Testis (tissue), 5 donors: ENCODE measurements at places on chromosomes 11 and 22. TPM values are rescaled to one million over a fixed set of nuclear protein-coding genes. Genes with fewer than 3 reads are reported as not detected.

INPPL1 gene
- total RNA-seq = 132 TPM

ZBTB16 gene
- total RNA-seq = 88.5 TPM

- H3K27me3 ChIP-seq = no peaks in the 10 kb centered on the region
- DNase-seq = peak; percentile 32
- H3K36me3 ChIP-seq = no peaks in the 10 kb centered on the region
- H3K4me3 ChIP-seq = no peak overlapping the region
Observed at GRCh38 chr11:47259232-47259977, 1.6 kb downstream of the NR1H3 start.

DNA sequence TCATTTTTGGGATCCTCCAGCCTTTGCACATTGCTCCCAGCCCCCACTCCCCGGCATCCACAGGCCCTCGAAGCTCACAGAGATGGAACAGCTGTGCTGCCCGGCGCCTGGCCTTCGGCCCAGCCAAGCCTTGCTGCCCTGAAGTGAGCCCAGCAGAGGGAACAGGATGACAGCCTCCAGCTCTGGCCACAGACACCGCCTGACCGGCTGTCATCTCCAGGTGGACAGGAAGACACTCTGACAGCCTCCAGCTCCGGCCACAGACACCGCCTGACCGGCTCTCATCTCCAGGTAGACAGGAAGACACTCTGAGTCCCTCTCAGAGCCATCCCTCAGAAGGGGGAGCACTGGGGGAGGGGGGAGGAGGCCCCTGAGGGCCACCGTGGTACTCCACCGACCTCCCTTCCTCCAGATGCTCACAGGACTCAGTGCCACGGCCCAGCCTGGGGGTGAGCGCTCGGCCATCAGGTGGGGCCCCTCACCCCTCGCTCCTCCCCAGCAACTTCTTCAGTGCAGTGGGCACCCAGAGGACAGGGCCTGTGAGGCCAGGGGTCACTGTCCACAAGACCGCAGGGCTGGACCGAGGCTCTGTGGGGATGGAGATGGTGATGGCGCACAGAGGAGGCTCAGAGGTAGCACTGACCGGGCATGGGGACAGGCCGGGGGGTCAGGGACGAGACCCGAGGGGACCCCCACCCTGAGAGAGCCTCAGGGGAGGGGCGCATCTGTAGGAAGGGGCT lies 58.6 kb downstream of the BRD1 start:
- DNase-seq = peak; percentile 29
- no peak overlapping the region for H3K4me3 ChIP-seq
- no peaks in the 10 kb centered on the region for H3K4me1 ChIP-seq
- H3K36me3 ChIP-seq = no peaks in the 10 kb centered on the region

RTN4R gene
- total RNA-seq = 6.1 TPM

KMT2A gene
- total RNA-seq = 107 TPM

LRRC4C gene
- total RNA-seq = 0.16 TPM

GLB1L3 gene
- 15.6 TPM for total RNA-seq

- H3K36me3 ChIP-seq = no peaks in the 10 kb centered on the region
- no peak overlapping the region for H3K27ac ChIP-seq
Observed at GRCh38 chr22:36728505-36728904, 25.0 kb upstream of the CACNG2 start.

CCDC81 gene
- total RNA-seq = 5.3 TPM

- no peak overlapping the region for H3K27ac ChIP-seq
- no peaks in the 10 kb centered on the region for H3K4me1 ChIP-seq
- no peak for DNase-seq
- no peaks in the 10 kb centered on the region for H3K27me3 ChIP-seq
- H3K4me3 ChIP-seq = no peak overlapping the region
Observed at GRCh38 chr11:100709233-100709957, 22.3 kb downstream of the ARHGAP42 start.

- no peaks in the 10 kb centered on the region for H3K27me3 ChIP-seq
- no peaks in the 10 kb centered on the region for H3K36me3 ChIP-seq
- no peak overlapping the region for H3K4me3 ChIP-seq
- no peak overlapping the region for H3K27ac ChIP-seq
Observed at GRCh38 chr11:73167363-73167954, 25.3 kb upstream of the FCHSD2 start.

FAM180B gene
- not detected for total RNA-seq

DNA sequence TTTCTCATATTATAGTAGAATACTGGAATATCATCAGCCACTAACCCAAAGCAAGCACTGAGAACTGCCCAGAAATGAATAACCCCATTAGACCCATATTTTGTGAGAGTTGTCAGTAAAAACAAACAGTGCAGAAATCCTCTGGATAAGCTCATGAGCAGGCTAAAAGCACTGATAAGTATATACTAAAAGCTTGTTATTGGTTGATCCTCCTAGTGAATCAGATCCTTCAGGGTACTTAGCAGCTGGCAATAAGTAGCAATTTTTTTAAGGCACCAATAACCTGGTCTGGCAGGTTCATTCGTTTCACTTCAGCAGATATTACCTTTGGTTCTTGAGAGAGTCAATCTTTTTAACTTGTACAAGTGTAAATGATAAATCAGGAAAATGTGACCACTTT lies 1.2 kb downstream of the NOX4 start:
- no peak overlapping the region for H3K4me3 ChIP-seq
- H3K36me3 ChIP-seq = no peaks in the 10 kb centered on the region
- no peaks in the 10 kb centered on the region for H3K4me1 ChIP-seq
- H3K27ac ChIP-seq = no peak overlapping the region

C11orf91 gene
- 0.81 TPM for total RNA-seq
